Kidney (tissue), 22 donors: ENCODE measurements at places on chromosomes 4 and X.

- no peak for DNase-seq
Observed at GRCh38 chrX:124028182-124028581, 66.7 kb downstream of the STAG2 start.

DNA sequence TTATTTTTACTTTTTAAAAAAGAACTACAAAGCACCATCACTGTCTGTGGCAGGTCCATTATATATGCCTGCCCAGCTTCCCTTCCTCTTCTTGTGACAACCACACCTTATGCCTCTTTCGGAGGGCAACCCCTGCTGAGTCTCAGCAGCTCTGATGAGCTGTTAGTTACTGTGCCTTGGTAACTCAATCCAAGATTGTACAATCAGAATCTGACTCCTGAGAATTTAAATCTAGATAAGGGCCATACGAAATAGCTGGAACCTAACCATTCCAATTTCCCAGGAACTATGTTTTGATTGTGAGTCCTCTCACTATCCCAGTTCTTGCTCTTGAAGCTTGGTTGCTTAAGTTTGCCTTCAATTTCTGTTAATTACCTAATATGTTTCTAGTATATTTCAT, 61.9 kb downstream of the ADAMTS3 start:
- no peak for DNase-seq

DNA sequence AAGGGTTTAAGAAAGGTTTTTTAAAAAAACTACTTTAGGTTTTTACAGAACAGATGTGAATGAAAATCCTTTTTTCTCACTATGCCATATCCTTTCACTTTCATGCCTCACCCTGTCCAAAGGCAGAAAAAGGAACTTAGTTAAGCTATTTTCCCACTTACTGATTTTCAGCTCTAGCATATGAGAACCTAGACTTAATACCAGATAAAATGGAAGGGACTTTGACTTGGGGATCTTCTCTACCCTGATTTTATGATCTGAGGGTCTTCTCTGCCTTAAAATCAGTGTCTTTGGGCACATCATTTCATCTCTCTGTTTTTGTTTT, 42.4 kb downstream of the FNIP2 start:
- DNase-seq, result no peak

DNA sequence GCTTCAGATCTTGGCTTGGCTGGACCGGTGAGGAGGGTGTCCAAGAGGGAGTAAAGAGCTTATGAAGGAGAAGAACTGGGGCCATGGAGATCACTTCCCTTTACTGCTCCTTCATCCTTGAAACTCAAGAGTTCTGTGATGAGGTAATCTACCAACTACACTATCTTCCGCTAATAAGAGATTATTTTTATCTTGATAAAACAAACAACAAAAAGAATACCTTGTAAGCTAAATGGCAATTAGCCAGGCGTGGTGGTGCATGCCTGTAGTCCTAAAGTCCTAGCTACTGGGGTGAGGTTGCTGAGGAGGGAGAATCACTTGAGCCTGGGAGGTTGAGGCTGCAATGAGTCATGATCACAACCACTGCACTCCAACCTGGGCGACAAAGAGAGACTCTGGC, 47.4 kb downstream of the HAUS3 start:
- no peak for DNase-seq

DNA sequence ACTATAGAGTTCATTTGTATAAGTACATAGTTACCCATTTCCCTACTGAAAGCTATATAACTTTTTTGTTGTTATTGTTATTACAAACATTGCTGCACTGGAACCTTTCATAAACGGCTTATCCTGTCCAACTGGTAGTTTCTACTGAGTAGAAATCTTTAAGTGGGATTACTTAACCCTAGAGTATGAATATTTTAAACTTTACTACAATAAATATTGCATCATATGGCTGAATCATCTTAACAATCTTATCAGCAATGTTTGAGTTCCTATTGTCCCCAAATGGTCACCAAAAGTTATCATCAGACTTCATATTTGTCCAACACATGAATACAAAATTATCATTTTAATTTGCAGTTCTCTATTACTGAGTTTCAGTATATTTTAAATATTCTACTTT, 40.5 kb downstream of the LCORL start:
- no peak for DNase-seq
